ENCODE measurements at places on chromosomes 6 and 20. TPM values are rescaled to one million over a fixed set of nuclear protein-coding genes. Genes with fewer than 3 reads are reported as not detected.

Gene MUC21
- polyA plus RNA-seq, result not detected

Gene DNAJC5
- 24.4 TPM for polyA plus RNA-seq

Gene RAD21L1
- polyA plus RNA-seq, result not detected

Gene ULBP2
- 2.5 TPM for polyA plus RNA-seq

Gene GHRH
- polyA plus RNA-seq, result not detected

Gene BMP5
- 0.86 TPM for polyA plus RNA-seq

Gene HCRTR2
- polyA plus RNA-seq, result 0.34 TPM

Gene CCN5
- 0.41 TPM for polyA plus RNA-seq

GRCh38 chr20:34946661-34947060 lies 8.9 kb downstream of the GSS start:
- no peak for DNase-seq

GRCh38 chr6:154649721-154650120 lies 83.5 kb upstream of the SCAF8 start:
- DNase-seq, result no peak

GRCh38 chr20:49904440-49905214 lies 10.7 kb downstream of the SPATA2 start:
- DNase-seq, result peak; percentile 24

GRCh38 chr6:610882-611281 lies 46.0 kb downstream of the HUS1B start:
- no peak for DNase-seq

GRCh38 chr6:138844192-138844591 lies 48.3 kb downstream of the ECT2L start:
- DNase-seq, result no peak

DNA sequence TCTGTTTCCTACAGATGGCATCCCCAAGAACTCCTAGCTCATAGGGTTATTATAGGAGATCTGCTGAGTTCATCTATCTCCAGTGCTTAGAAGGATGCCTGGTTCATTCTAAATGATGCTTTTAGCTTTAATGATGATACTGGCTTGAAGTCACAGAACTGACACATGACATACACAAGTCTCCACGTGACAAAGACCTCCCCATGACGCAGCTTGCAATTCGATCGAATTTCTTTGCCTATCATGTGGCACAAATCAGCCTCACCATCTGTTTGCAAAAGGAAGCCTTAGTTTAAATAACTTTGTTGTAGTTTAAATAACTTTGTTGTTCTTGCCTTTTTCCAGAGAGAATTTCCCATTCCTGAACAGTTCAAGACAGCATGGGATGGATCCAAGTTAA lies 44.1 kb upstream of the FAM8A1 start:
- no peak for DNase-seq

DNA sequence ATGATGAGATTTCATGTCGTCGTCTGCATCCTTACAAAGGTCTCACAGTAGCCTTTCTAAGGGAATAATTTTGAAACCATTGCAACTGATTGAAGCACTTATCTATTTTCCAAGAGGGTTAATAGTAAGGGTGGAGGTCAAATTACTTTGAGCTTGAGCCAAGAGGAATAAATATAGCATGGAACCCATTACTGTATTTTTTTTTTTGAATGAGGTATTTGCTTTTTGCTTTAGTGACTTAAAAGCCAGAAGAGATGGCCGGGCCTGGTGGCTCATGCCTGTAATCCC lies 78.3 kb downstream of the SCAND1 start:
- no peak for DNase-seq

- no peak for DNase-seq
Observed at GRCh38 chr6:156256161-156256560, 521.0 kb upstream of the ARID1B start.

GRCh38 chr6:100296810-100297544 lies 167.7 kb downstream of the SIM1 start:
- DNase-seq, result no peak

DNA sequence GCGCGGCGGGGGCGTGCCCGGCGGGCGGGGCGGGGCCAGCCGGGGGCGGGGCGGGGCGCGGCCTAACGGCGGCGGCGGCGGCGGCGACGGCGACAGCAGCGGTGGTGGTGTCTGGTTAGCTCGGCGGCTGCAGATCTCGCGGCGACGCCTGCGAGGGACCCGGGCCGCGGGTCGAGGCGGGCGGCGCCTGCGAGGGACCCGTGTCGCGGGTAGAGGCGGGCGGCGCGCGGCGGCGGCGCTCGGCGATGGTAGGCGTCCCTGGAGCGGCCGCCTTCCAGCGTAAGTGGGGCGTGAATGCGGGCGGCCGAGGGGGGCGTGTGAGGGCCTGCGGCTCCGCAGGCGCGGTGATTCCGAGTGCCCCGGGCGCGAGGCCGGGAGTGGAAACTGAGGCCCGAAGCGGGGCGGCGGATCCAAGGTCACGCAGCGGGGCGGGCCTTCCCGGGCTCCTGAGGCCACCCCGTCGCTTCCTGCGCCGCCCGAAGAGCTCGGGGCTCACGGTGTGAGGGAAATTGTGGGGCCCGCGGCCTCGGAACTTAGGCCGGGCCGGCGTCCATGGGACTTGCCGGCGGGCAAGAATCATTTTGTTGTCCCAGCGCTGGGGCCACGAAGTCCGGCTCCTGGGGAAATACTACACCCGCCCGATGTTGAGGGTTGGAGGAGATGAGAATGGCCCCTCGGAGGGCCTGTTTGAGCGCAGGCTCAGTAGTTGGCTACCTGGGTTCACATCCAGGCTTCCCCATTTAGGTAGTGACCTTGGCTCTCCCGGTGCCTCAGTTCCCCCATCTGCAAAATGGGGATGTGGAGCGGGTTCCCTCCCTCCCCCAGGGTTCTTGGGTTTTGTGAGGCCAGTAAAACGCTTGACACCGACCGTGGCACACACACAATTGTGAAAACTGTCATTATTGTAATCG lies at the start of gene CBFA2T2:
CBFA2T2 (plus strand) TSS at position 74 of the 911 bp plus-strand sequence; CDS start at position 246, 172 bp downstream.
- DNase-seq, result peak; percentile 77

- DNase-seq, result no peak
Observed at GRCh38 chr20:43825051-43825402, 89.6 kb upstream of the TOX2 start.

DNA sequence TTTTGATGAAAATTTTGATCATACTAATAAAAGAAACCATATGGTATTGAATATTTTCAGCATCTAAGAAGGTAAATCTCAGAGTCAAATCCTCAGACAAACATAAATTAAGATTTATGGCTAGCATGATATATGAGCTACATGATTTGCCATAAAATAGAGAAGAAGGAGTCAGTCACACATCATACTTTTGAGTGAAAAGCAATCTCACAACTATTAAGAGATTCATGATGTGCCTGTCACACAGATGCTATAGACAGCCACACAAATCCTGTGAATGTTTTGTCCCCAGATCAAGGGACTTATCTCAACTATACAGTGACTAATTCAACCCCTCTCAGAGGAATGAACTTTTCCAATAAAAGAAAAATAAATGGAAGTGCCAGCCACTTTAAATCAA lies 85.7 kb downstream of the BTBD9 start:
- DNase-seq, result no peak

GRCh38 chr6:971981-972640 lies 279.2 kb upstream of the EXOC2 start:
- DNase-seq, result no peak
